Body of pancreas (tissue), 4 donors: ENCODE measurements at places on chromosomes 12 and 14. TPM values are rescaled to one million over a fixed set of nuclear protein-coding genes. Genes with fewer than 3 reads are reported as not detected.

DNA sequence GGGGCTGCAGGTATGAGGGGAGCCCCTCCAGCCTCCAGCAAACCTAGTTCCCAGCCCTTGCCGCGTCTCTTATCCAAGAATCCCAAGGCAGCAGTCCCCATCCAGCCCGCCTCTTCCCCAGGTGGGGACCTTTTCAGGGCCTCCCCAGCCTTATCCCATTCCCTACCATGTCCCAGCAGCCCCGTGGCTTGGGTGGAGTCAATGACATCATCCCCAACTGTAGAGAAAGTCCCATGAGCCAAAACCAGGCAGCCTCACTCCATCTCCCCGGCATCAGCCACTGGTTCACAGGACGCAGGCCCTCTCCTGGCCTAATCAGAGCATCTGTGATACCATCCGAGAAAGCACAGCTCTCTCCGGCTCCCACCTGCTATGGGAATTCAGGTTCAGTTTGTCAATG lies 131.0 kb downstream of the NCOR2 start:
- H3K4me3 ChIP-seq: no peak overlapping the region
- no peak overlapping the region for H3K27ac ChIP-seq
- no peak for DNase-seq
- no peaks in the 10 kb centered on the region for H3K36me3 ChIP-seq
- H3K4me1 ChIP-seq: no peaks in the 10 kb centered on the region

DNA sequence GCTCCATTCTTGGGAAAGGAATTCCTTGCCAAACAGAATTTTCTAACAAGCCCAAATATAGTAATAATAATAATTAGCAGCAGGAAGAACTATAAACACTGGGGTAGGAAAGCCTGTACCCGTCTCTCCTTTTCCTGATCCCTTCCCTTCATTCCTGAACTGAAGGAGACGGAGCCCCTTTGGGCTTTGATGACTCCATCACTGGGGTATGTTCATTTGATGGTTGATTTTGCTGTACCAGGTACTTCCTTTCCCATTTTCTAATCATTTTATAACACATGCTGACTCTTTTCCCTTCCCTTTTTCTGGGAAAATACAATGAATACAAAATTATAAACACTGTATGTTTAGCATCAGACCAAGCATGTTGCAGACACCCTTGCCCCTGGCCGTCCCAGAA lies 3.6 kb upstream of the RCOR1 start:
- H3K27me3 ChIP-seq: no peaks in the 10 kb centered on the region
- no peaks in the 10 kb centered on the region for H3K36me3 ChIP-seq
- H3K4me3 ChIP-seq: no peak overlapping the region
- DNase-seq: no peak

DNA sequence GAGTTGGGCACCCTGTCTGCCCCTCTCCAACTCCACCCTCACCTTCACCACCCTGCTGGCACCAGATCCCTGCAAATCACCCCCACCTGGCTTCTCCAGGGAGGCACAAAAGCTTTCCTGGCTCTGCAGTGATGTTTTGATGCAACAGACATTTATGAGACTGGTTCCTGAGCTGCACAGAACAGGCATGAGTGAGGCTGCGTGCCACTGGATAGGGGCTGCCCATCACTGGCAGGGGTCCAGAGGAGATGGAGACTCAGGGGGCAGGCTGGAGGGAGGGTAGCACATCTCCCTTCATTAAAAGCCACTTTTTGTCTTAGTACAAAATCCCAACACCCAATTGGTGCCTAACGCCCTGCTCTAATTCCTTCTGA lies 17.3 kb upstream of the ZDHHC22 start:
- H3K27me3 ChIP-seq: peaks cover 3% of the 10 kb centered on the region
- no peak overlapping the region for H3K27ac ChIP-seq
- H3K4me3 ChIP-seq: no peak overlapping the region
- H3K36me3 ChIP-seq: no peaks in the 10 kb centered on the region
- no peak for DNase-seq

DNA sequence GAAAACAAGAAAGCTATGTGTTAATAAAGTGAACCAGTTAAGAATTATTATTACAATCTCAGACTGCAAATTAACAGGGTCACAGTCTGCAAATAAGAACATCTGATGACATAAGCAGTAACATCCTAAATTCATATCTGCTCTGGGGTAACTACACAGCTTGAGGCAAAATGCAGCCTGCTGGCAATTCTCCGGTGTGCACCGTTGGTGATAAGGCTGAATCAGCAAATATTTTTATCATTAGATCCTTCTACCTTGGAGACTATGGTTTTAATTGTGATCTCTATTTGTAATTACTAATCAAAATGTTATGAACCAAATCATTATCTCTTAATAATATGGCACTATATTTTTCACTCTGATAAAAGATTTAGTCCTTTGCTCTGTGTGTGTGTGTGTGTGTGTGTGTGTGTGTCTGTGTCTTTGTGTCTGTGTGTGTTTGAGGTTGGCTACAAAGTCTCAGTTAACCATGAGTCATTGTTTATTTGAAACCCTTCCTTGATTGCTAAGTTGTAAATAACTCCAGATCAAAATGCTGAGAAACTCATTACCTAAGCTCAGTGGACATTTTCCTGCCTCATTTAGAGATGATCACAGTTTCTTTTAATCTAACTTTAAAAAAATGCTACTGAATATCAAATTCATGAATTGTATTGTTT lies 442.6 kb downstream of the GXYLT1 start:
- no peaks in the 10 kb centered on the region for H3K27me3 ChIP-seq
- H3K27ac ChIP-seq: no peak overlapping the region
- no peaks in the 10 kb centered on the region for H3K36me3 ChIP-seq
- DNase-seq: no peak

GRCh38 chr14:67982711-67983608 lies 163.4 kb downstream of the RAD51B start:
- no peaks in the 10 kb centered on the region for H3K36me3 ChIP-seq
- no peak overlapping the region for H3K27ac ChIP-seq
- no peaks in the 10 kb centered on the region for H3K27me3 ChIP-seq
- H3K4me3 ChIP-seq: no peak overlapping the region

The HSPB8 gene
- total RNA-seq: 14.8 TPM
